Activated CD4-positive, CD25-positive, alpha-beta regulatory T cell treated with anti-CD3 and anti-CD28 coated beads, Interleukin-2, amount 50 U/mL, for 72 hours (primary cell): ENCODE measurements at places on chromosomes 13 and 19.

DNA sequence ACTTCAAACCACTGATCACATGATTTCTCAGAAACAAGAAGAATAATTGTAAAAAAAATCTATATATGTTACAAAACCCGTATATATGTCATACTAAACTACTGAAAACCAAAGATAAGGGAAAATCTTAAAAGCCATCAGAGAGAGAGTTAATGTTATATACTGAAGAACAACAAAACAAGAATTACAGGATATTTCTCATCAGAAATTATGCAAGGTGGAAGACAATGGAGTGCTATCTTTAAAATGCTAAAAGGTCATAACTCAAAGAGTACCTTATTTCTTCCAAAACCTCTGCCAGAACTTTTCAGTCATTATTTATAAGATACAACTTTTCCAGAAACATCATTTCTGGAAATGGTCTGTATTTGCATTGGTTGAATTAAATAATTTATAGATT lies 256.8 kb downstream of the RBM26 start:
- DNase-seq, result no peak

DNA sequence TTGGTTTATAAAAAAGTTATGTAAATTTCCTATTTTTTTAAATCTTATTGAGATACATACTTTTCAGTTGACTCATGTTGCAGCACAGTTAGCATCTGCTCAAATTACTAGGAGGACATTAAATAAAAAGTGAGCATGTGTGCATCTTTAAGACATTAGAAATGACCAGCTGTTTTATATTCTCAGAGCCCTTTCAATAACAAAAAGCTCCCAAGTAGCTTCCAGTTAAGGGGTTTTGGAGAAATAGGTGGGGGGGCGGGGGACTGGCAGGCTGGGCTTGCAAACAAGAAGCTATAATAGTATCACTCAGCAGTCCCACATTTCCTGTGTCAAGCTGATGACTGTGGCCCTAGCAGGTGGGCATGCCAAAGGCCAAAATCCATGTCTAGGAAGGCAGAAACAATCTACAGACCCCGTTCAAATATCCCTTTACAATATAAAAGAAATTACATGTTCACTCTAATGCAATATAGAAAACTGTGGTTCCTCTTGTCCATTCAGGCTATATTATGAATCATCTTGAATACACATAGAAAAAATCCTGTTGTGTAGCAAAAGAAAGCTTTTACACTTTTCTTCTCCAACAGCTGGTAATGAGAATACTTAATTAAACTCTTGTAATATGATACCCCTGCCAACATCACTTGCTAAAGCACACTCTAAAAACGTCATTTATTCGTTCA lies 1713.2 kb upstream of the SLC10A2 start:
- DNase-seq, result no peak

GRCh38 chr19:33507021-33507956 lies 14.3 kb downstream of the PEPD start:
- DNase-seq, result no peak

DNA sequence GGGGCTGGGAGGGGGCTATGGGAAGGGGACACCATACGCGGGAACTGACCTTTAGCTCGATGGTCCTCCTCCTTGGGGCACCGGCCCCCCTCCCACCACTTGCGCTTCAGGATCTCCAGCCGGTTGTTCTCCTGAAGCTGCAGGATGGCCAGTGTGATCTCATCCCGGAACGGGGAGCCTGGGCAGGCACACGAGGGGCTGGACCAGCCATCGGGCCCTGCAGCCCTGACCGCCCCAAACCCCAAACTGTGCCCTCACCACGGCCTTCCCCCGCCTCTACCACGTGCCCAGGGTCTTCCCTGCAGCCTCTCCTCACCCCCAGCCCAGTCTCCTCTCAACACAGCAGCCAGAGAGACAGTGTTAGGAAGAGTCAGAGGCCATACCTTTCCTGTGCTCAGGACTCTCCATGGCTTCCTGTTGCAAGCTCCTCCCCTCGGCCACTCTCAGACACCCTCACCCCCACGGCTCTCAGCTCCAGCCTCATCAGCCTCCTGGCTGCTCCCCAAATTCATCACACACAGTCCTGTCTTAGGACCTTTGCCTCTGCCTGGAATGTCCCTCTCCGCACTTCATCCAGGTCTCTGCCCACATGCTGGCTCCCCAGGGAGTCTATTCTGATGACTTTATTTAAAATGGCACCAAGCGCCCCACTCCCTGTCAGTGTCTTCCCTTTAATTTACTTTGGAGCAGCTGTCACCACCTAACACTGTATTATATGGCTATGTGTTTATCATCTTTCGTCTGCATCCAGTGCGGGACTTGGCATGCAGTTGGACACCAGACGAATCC lies 9.7 kb upstream of the ATP1A3 start:
- DNase-seq, result no peak

- no peak for DNase-seq
Observed at GRCh38 chr19:17948514-17948900, 15.7 kb downstream of the CCDC124 start.

- no peak for DNase-seq
Observed at GRCh38 chr13:69912630-69913029, 195.0 kb upstream of the ATXN8OS start.

DNA sequence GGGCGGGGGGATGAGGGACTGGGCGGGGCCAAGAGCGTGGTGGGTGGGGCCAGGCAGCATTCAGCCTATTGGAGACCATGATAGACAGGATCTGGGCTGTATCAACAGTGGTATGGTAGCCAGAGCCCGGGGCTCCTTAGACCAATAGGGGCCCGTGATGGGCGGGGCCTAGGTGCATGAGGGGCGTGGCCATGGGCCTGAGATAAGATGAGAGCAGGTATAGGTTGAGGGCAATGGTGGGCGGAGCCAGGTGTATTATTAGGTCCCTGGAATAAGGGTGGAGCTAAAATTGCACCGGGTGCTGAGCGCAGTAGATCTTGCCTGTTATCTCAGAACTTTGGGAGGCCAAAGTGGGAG lies 5.3 kb downstream of the ABCA7 start:
- peak; percentile 77 for DNase-seq

DNA sequence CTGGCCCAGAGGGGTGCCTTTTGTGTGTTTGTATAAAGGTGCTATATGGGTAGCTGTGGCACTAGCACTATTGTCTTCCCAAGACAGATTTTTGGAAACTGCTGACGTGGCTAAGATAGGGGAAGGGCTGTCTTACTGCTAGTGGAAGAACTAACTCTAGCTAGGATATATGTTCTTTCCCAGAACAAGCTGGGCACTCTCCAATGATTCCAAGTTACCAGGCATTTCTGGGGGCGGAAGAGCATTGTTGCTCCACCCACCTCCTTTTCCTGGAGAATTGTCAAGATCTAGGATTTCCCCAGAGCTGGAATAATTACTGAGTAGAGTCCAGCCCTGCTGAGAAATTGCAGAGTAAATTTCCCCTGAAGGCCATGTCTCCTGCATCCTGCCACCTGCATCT lies 408.3 kb downstream of the KLF5 start:
- DNase-seq, result no peak

GRCh38 chr13:97460004-97460775 lies 26.2 kb downstream of the RAP2A start:
- DNase-seq, result no peak

DNA sequence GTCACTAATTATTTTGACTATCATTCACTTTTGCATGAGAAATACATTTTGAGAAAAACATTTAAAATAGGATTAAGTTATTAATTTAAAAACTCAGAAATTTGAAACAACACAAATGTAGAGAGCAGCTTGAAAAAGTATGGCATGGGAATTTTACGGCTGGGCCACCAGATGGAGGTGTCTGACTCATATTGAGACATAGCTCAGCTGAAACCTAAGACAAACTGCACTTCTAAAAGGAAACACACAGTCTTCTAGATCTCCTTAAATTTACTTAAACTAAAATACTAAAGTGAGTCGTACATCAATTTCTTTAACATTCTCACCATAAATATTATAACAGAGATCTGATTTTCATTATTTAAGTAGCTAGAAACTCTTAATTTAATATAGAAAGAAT lies 41.9 kb upstream of the POSTN start:
- no peak for DNase-seq

DNA sequence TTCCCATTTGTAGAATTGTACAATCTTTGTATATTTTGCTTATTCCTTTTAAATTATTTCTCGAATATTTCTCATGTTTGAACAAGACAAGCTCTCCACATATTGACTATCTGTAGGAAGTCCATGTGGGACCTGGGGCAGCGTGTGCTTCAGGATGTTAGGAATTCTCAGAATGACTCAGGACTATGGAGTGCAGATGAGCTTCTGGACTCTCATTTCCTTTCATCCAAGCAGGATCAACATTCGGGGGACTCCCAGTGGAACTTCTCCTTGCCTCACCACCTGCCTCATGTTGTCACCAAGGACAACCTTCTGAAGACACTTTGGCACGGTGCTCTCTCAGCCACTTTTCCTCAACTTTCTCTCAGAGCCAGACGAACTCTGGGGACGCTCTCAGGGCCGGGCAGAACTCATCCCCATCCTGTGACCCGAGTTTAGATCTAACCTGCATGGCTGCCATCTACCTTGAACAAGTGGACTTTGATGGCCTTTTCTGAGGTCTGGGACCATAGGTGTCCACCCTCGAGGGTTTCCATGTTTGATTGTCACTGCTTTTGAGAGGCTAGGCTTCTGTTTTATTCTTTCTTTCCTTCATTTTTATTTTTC lies 441.7 kb downstream of the IRS2 start:
- no peak for DNase-seq

DNA sequence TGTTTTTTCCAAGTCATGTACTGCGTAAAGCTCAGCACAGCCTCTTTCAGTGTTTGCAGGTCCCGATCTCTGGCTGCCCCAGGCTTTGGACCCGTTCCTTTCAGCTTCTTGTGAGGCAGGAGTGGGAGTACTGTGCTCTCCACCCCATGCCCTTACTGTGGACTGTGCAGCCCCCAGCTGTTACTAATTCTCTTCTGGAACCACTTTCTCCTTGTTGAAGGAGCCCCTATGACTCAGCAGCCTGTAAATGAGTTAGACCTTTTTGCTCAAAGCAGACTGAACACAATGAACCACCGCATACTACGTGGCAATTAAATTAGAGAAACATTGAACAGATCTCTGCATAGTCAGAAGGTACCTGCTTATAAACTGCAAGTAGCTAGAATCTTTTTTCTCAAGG lies 39.0 kb downstream of the SERTM1 start:
- DNase-seq, result no peak

- no peak for DNase-seq
Observed at GRCh38 chr13:21735701-21736401, 65.0 kb downstream of the FGF9 start.
